ENCODE measurements at places on chromosomes 7 and 10. TPM values are rescaled to one million over a fixed set of nuclear protein-coding genes. Genes with fewer than 3 reads are reported as not detected.

GNGT1 gene
- not detected for total RNA-seq

KIF11 gene
- total RNA-seq, result 5.8 TPM

EIF4EBP2 gene
- total RNA-seq, result 25.1 TPM

HOXA3 gene
- 5.4 TPM for total RNA-seq

TMEM273 gene
- 5.6 TPM for total RNA-seq

TUBB8 gene
- 0.11 TPM for total RNA-seq

TAS2R3 gene
- total RNA-seq, result 0.33 TPM

COL13A1 gene
- 0.98 TPM for total RNA-seq

WNT8B gene
- total RNA-seq, result not detected

CHST3 gene
- total RNA-seq, result 8.0 TPM

ADAM8 gene
- total RNA-seq, result 0.11 TPM

All from dermis lymphatic vessel endothelial cell (primary cell).